ENCODE measurements at places on chromosomes 2 and 18.

GRCh38 chr2:202088777-202089176 is 15.7 kb downstream of the KIAA2012 start:
- DNase-seq = no peak

GRCh38 chr2:46866770-46867246 is 48.8 kb downstream of the MCFD2 start:
- DNase-seq = no peak

- no peak for DNase-seq
Measured at GRCh38 chr18:26919627-26920026, 54.1 kb upstream of the AQP4 start.

- no peak for DNase-seq
Measured at GRCh38 chr2:17309741-17310339, 208.4 kb downstream of the RAD51AP2 start.

DNA sequence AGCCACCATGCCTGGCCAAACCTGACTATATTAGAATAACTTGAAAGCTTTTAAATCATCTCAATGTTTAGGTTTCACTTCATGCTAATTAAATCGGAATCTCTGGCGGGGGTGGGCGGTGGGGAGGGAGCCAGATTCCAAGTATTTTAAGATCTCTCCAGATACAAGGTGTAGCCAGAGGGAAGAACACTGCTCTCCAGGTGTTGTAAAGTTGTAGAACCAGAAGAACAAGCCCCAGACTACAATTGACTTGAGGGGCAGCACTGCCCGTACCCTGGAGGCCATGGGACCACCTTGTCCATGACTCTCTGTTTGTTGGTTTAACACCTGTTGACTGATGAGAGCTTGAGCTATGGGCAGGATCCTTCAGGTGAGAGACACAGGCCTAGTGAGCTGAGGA is 33.1 kb upstream of the GTF2A1L start:
- DNase-seq = no peak

GRCh38 chr18:10145546-10145945 is 231.7 kb downstream of the VAPA start:
- DNase-seq = no peak

- DNase-seq = no peak
Measured at GRCh38 chr2:104755026-104755878, 98.7 kb upstream of the POU3F3 start.

DNA sequence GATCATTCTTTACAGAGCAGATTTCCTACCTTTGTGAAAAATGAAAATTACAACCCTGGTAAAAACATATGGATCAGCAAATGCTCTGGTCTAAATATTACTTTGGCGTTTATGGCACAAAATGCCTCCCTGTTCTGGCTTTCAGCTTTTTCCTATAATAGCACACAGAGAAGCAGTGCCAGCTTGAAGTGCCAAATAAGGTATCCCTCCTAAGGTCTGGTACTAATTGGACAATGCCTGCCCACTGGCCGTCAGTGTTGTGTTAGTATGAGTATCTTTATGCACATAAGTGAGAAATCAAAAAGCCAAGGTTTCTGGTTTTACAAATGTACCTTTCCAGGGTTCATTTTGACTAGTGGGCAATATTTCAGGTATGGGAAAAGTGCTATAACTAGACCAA is 1293.7 kb upstream of the FAM98A start:
- DNase-seq = no peak

All from stimulated activated CD4-positive, alpha-beta T cell treated with anti-CD3 and anti-CD28 coated beads, Interleukin-4, amount 100 ng/mL, for 48 hours (primary cell).